ENCODE measurements at places on chromosomes 2 and 18.

- DNase-seq, result no peak
These were observed 55.1 kb downstream of the MAP3K20 start for GRCh38 chr2:173130496-173131465.

DNA sequence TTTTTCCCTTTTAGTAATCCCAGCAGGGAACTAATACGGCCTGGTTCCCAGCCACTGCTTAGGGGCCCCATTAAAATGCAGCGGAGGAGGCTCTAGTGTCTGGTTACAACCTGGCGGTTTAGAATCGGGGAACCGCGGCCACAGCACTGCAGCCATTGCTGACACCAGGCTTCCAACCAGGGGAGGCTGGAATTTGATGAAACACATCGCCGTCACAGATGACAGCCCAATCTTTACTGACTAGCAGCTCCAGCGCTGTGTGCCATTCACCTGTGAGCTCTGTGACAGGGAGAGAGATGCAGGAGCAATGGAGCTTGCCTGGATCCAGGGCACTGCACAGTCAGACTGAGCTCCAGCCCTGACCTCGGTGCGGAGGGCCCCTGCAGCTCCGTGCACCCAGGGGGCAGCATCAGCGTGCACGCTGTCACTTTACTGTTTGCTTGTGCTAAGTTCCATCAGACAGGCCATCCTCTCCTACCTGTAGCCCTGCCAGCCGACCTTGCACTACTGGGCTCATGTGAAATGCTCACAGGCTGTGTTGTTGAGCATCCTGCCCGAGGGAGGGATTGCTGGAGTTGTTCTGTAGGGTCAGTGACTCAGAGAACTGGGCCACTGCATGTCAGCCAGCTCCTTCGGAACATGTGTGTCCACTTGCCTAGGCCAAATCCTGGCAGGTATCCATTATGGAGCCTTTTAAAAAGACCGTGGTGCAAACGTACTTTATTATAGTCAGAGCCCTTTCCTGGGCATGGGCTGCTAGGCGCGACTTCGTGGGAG lies 203.5 kb downstream of the SEPTIN10 start:
- peak; percentile 78 for DNase-seq

- no peak for DNase-seq
These were observed 1.5 kb upstream of the KLHL30 start for GRCh38 chr2:238136820-238137537.

GRCh38 chr2:573805-574392 lies 103.3 kb downstream of the TMEM18 start:
- DNase-seq, result no peak

DNA sequence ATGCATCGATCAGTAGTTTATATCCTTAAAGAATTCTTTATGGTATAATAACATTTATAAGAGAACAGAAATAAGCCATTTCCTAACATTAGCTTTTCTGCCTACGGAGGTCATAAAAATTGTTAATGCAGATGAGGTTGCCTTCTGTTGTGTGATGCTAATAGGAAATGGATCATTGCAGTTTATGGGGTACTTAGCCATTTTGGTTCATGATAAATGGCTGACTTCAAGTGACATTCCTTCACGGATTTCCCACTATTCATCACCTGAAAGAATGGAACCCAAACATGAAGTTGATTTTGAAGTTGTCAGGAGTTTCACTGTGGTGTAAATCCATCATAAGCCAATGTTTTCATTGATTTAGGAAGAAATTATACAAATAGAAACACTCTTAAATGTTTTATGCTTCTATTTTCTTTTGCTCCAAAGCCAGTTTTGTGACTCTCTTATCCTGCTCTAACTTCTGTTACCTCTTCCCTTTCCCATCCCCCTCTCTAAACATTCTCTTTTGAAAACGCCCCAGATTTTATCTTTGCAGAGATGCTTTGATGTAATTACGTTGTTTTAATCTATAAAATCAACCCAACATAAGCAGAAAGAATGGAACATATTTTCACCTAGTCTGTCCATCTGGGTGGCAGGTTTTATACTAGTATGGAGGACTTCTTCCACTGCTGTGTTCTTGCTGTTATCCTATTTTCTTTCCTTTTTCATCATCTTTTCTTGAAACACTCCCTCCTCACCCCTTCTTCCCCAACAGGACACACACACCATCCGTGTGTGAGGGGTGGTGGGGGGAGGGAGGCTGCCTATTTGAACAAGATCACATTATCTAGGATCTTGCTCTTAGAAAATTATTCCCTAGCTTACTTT lies 58.2 kb downstream of the GREB1L start:
- no peak for DNase-seq

DNA sequence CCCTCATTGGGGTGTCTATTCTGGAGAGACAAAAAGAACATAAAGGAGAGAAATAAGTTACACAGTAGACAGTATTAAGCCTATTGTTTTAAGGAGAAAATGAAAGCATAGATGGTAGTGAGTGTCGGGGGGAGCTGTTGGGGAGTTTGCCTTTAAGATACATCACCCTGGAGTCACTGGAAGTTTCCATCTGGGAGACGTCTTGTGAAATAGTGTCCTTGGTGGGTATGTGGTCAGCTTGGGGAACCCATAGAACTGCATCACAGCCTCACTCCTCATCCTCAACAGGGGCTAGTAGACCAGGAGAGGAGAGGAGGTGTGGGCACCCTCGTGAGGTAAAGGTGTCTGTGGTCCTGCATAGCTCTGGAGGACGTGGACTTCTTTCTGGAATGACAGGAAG lies 60.6 kb downstream of the RNF144A start:
- DNase-seq, result no peak

- DNase-seq, result peak; percentile 66
These were observed 61.4 kb upstream of the RTN4 start for GRCh38 chr2:55111570-55112228.
